ENCODE measurements at places on chromosomes 11 and 22.

GRCh38 chr11:60757231-60757800 is 649 bp downstream of the MS4A15 start:
- no peak for DNase-seq

DNA sequence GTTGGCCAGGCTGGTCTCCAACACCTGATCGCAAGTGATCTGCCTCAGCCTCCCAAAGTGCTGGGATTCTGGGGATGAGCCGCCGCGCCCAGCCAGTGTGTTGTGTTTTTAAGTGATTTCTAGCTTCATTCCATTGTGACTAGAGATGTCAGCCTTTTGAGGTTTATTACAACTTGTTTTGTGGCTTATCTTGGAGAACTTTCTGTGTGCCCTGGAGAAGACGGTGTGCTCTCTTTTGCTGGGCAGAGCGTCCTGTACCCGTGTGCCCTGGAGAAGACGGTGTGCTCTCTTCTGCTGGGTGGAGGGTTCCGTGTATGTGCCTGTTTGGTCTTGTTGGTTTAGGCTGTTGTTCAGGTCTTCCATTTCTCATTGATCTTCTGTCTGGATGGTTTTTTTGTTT is 12.5 kb downstream of the SELENOO start:
- no peak for DNase-seq

- DNase-seq = no peak
Measured at GRCh38 chr11:10541561-10541930, 559 bp upstream of the RNF141 start.

DNA sequence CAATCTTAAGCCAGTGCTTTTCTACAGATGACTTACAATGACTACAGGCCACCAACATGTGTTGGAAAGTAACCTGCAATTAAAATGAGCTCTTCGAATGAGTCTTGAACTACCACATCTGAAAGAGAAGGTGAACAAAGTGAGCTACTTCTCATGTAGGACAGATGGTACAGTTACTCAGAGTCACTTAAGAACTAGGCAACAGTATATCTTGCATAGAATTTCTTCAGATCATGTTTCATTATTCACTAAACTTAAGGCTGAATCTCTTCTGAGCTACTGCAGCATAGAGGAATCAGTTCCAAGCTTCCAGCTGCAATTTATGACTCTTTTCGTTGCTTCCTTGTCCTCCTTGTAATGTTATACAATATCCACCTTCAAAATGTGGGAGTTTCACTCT is 270.9 kb downstream of the TTC28 start:
- no peak for DNase-seq

- no peak for DNase-seq
Measured at GRCh38 chr11:131301306-131301705, 69.1 kb upstream of the NTM start.

DNA sequence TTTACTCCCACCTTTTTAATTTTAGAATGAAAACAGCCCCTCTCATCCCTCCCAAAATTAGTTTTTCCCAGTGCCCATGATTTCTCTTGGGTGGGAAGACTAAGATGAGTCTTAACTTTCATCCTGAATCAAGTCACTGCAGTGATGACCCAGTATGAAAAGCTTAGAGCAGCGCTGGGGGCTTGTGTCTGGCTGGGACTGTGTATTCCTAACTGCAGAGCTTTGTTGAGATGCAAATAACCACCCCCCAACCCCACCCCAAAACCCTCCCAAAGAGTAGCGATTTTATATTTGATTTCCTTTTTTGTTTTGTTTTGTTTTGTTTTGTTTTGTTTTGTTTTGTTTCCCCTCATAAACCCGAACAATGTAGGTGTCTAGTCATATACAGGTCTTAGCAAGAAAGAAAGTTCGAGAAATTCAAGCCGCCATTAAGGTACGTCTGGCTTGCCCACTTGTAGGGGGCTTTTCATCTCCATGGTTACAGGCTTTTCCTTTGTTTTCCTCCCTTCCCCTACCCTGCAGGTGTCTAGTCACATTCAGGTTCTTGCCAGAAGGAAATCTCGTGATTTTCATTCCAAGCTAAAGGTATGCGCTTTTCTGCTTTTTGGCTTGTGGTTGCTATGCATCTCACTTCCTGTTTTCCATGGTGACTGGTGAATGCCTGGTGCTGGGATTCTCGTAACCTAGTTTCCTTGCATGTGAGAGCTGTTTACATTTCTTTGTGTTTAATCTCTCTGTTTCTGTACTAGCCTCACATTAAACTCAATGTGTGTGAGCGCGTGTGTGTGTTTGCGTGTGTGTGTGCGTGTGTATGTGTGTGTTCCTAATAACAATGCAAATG is 144.6 kb upstream of the RASSF10 start:
- DNase-seq = no peak

- DNase-seq = no peak
Measured at GRCh38 chr22:32691101-32691500, 110.4 kb upstream of the TIMP3 start.

GRCh38 chr11:115357066-115357465 is 147.1 kb downstream of the CADM1 start:
- no peak for DNase-seq

DNA sequence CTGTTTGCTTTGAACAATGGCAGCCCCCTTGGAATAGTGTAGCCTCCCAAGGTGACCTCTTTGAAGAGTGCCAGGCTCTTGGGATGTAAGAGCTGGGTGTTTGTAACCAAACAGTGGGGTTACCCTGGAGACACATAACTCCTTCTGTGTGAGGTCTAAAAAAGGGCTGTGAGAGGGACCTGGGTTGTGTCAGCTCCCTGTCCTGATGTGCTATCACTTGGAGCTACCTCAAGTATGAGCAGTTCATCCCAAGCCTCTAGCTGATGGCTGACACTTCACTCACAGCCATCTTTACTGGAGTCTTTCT is 40.2 kb downstream of the TSPAN18 start:
- no peak for DNase-seq

DNA sequence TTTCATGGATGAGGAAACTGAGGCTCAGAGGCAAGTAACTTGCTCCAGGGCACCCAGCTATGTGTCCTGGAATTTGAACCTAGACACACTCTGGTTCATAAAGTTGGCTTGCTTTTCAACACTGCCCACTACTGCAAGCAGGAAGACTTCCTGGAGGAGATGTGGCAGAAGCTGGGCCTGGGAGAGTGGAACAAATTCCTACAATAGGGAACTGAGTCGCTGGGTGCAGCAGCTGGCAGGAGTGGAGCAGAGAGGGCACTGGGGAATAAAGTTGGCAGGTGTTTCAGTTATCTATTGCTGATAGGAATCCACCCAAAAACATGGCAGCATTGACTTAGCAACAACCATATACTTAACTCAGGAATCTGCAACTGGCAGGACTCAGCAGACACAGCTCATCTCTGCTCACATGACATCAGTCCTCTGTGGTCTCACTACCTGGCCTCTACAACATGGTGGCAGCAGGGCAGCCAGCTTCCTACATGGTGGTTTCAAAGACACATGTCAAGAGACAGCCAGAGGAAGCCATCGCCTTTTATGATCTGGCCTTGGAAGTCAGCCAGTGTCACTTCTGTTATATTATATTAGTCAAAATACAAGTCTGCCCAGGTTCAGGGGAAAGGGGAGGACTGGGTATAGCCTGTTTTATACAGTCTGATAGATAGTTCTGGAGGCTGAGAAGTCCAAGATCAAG is 10.6 kb upstream of the CARD10 start:
- DNase-seq = no peak

GRCh38 chr22:48482771-48483170 is 1344.9 kb downstream of the BRD1 start:
- no peak for DNase-seq

GRCh38 chr22:37896181-37896592 is 9.9 kb upstream of the MICALL1 start:
- DNase-seq = no peak

DNA sequence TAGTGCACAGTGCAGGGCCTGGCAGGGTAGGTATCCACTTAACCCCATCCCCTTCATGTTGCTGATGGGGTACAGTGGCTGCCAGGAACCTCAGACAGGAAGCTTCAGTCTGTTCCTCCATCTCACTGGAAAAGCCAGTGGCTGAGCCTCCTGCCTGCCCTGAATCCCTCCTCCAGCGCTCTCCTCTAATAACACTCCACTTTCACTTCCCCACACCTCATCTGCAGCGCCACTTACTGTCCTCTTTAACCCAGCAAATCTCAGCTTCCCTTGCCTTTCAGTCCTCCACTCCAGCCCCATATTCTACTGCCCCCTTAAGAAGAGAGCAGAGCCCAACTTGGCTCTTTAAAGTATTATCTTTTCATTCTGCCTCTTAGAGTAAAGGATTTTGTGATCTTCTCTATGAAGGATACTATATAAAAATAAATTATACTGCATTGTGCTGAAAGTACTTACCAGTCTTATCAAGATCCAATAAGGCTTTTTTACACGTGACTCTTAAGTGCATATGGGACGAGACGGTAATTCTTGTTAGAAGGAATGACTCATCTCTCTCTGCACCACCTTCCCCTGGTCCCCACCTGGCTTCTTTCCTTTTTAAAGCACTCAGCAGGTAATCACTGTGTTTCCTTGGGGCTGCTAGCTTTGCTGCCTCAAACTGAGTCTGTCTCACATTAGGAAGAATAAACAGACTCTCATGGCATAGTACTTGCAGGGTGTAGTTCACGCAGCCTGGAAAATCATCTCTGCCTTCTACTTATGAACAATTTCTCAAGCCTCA is 238.0 kb upstream of the NARS2 start:
- DNase-seq = no peak

DNA sequence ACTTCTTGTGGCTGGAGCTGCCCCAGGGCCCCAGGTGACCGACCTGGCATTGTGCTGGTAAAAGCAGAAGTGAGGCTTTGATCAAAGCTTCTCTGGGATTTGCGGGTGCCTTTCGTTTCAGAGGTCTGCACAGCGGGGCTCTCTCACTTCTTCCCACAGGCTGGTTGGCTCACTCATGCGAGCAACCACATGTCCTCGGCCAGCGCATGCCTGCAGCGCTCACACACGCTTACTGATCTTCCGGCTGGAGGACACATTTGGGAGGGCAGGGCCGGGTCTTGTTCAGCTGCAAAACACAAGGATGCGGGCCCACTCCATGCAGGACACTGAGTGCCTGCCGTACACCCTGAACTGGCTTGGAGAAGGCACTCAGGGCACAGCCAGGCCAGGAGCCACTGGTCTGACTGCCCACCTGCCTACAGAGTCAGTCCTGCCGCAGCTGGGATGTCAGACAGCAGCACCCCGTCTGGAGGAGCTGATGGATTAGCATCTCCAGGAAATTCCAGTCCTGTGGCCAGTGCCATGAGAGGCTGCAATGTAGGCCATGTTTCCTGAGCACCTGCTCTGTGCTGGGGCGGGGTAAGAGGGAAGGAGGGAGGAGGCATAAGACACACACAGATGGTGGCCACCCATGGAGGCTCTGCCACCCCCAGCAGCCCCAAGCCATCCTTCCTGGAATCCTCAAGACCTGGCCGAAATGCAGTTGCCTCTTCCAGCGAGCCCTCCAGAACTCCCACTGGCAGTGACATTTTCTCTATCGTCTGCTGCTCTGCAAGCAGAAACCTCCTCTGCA is 1383.2 kb downstream of the BRD1 start:
- no peak for DNase-seq

DNA sequence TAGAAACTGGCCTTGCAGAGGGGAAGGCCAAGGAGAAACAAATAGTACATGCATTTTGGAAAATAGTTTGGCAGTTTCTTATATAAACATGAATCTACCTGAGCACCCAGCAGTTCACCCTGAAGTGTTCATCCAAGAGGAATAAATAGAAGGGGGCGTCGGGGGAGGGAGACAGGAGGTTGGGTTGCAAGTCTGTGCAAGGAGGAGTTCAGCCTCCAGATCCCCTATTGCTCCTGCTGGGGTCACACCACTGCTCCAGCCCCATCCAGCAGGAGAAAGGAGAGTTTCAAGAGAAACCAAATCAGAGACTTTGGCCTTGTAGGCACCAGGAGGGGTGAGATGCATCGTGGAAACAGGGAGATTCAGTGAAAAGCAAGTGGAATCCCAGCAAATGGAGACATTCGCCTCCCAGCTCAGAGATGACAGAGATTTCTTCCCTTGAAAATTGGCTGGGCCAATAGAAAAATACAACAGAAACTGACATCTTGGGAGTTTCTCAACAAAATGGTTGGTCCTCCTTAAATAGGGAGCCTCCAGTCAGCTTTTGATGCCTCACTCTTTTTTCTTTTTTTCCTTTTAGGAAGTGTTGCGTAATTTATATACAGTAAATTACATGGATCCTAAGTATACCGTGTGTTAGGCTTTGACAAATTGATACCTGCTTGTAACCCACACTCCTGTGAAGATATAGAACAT is 34.1 kb downstream of the OTOG start:
- no peak for DNase-seq

DNA sequence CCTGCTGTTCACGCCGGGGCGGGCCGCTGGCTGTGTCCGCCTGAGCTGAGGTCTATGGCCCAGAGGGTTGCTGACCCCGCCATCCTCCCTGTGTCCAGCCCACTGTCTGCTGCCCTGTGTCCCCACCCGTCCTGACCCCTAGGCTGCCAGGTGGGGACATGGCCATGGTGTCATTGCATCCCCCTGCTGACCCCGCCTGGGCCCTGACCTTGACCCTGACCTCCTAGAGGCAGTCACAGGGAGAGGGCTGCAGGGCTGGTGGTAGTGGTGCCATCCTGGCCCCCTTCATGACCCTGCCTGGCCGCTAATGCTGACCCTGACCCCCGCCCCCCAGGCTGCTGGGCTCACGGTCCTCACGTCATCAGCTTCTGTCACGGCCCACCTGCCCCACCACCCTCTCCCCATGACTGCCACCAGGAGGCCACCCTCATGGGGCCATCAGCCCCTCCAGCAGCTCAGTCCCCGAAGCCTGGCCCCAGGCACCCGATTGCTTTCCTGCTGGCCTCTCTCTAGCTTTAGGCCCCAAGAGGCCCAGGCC is 285.9 kb downstream of the BRD1 start:
- no peak for DNase-seq

DNA sequence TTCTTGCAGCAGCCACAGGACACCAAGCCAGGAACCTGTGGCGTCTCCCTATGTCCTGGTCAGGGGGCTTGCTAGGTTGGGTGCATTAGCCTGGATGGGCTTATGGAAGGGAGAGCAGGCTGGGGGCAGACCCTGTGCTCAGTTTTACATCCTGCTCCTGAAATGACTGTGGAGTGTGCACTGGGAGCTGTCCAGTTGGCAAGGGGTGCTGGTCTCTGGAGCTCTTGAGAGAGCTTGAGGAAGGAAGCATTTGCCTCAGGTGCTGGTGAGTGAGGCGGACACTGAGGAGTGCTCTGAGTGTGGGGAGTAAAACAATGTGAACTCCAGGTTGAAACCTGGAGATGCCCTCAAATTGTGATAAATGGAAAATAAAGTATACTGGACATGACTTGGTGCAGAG is 3.4 kb downstream of the SCGB1D4 start:
- DNase-seq = no peak
